ENCODE measurements at places on chromosomes 7 and 10. TPM values are rescaled to one million over a fixed set of nuclear protein-coding genes. Genes with fewer than 3 reads are reported as not detected.
A peak's percentile ranks its signal among the peaks of the same experiment; 100 is the strongest.

- no peaks in the 10 kb centered on the region for H3K27me3 ChIP-seq
- DNase-seq, result peak; percentile 87
- no peaks in the 10 kb centered on the region for H3K36me3 ChIP-seq
- H3K4me1 ChIP-seq, result peaks cover 31% of the 10 kb centered on the region
Measured at GRCh38 chr7:151083071-151083823, at the start of gene TMUB1. TSS of gene TMUB1 (minus strand) at chr7:151083493. CDS start at chr7:151082563, 930 bp downstream.

Gene C10orf67
- not detected for total RNA-seq

GRCh38 chr10:128660726-128661125, 534.5 kb upstream of the MKI67 start:
- H3K4me3 ChIP-seq, result no peak overlapping the region
- no peaks in the 10 kb centered on the region for H3K4me1 ChIP-seq
- no peaks in the 10 kb centered on the region for H3K36me3 ChIP-seq
- no peak overlapping the region for H3K27ac ChIP-seq

DNA sequence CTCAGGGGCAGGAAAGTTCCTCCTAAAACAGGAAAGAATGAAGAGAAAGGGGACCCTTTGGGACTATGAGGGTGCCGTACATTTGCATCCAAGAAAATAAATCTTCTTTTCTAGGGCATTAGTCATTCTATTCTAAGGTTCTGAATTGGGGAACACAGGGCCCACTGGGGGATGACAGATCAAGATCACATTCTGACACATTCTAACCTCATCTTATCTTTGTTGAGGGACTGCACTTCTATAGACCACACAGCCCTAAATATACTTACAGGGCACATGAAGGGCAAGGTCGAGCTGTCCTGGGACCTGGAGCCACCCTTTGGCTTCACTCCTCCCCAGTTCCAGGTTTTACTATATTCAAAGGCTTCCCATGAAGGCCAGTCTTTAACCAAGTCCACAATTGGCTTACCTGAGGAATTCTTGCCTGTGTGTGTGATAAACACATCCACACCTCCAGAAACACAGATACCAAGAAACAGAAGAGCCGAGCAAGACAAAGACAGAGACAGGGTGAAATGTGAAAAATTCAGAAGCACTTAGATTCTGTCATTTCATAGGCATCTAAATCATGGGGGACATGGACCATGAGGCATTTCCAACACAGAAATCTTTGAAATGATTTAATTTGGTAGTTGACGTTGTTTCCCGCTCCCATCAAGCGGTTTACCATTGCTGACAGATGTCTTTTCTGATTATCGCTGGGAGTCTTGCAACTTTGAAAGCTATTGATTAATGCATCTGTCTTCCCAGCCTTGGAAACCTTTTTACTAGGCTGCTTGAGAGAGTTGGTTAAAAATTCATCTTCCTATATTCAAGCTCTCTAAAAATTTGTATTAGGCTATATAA, 75.8 kb downstream of the CCDC71L start:
- H3K27me3 ChIP-seq, result no peaks in the 10 kb centered on the region
- H3K36me3 ChIP-seq, result no peaks in the 10 kb centered on the region
- H3K4me1 ChIP-seq, result no peaks in the 10 kb centered on the region
- DNase-seq, result no peak
- no peak overlapping the region for H3K4me3 ChIP-seq

Gene FAM24A
- total RNA-seq, result not detected

Gene JCAD
- 1.7 TPM for total RNA-seq

DNA sequence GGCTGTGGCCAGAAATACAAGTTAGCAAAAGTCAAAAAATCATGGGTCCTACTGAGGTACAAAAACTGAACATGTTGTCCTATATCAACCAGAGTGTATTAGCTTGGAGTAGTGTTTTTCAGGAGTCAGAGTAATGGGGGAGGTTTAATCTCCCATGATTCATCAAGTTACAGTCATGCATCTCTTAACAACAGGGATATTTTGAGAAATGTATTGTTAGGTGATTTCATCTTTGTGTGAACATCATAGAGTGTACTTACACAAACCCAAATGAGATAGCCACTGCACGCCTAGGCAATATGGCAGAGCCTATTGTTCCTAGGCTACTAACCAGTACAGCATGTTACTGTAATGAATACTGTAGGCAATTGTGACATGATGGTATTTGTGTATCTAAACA, 14.9 kb upstream of the TES start:
- no peak overlapping the region for H3K4me3 ChIP-seq
- H3K27ac ChIP-seq, result no peak overlapping the region
- H3K36me3 ChIP-seq, result no peaks in the 10 kb centered on the region
- no peak for DNase-seq
- no peaks in the 10 kb centered on the region for H3K4me1 ChIP-seq

GRCh38 chr7:123367031-123367430, 167.3 kb upstream of the SLC13A1 start:
- no peak overlapping the region for H3K4me3 ChIP-seq
- no peaks in the 10 kb centered on the region for H3K27me3 ChIP-seq
- H3K27ac ChIP-seq, result no peak overlapping the region
- no peak for DNase-seq
- H3K4me1 ChIP-seq, result no peaks in the 10 kb centered on the region

DNA sequence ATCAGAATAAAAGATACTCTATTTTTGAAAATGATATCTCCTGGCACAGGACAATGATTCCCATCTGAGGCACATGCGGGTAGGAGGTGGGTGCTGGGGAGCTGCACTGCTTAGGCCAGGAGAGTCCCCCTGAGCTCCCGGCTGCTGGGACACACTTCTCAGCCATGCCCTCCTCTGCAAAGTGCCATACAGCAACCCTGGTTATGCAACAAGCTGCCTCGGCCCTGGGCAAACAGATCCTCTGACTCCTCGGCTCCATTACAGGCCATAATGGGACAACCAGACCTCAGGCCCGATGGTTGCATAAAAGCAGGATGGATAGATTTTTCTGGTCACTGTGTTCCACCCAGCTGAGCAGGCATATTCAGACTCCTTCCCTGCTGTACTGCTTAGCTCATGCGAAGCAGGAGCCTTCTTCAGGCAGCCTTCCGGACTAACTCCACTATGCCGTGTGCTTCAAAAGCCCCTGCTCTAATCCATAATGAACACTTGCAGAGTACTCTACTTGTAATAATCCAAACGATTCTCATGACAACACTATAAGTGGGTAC, 6.5 kb upstream of the LEP start:
- H3K4me3 ChIP-seq, result no peak overlapping the region
- no peaks in the 10 kb centered on the region for H3K36me3 ChIP-seq
- no peak overlapping the region for H3K27ac ChIP-seq
- H3K4me1 ChIP-seq, result no peaks in the 10 kb centered on the region
- DNase-seq, result no peak
- no peaks in the 10 kb centered on the region for H3K27me3 ChIP-seq

Gene HOXA9
- not detected for total RNA-seq

Gene TMEM176A
- total RNA-seq, result 707 TPM

DNA sequence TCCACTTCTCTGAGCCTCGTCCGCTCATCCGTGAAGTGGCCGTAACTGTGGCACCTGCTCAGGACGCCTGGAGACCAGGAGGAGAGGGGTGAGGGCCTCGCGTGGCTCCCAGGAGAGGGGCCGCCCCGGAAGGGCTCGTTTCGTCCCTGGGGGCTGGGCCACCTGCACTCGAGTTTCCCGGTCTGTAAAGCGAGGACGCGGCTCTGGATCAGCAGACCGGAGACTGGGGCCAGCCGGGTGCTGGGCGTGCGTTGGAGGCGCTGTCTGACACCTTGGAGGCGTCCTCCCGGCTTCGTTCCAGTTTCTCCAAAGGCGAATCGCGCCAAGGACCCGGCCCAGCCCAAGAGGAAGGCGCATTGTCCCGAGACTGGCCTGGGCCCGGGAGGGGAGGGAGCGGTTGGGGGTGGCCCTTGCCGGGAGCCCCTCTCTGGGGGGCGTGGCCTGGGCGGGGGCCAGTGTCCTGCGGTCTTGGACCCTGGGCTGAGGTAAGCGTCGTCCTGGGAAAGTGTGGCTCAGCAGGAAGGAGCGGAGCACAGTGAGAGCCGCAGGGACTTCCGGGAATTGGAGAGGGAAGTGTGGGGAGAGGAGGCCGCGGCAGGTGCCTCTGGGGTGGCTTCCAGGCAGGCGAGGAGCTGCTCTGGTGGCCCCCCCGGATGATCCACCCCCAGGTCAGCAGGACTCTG, 89.6 kb downstream of the FOXL3 start:
- no peaks in the 10 kb centered on the region for H3K4me1 ChIP-seq
- H3K27ac ChIP-seq, result no peak overlapping the region
- H3K36me3 ChIP-seq, result no peaks in the 10 kb centered on the region
- no peaks in the 10 kb centered on the region for H3K27me3 ChIP-seq
- no peak overlapping the region for H3K4me3 ChIP-seq
- DNase-seq, result peak; percentile 52

Gene NPVF
- total RNA-seq, result not detected

DNA sequence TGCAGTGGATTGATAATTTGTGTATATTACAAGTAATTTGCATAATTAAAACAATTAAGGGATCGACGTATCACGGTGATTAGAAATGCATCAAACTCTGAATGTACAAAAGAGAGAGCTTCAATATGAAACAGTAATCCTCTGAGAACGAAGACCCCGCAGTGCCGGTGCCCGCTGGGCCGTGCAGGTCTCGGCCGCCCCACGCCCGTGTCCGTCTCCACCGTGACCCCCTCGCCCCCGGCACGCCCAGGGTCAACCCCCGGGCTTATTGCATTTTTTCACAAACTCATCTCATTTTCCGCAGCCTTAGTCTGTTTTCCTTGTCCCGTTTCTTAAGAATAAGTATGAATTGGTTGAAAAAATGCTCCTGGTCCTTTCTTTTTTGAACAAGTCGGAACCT, 218.6 kb downstream of the TCERG1L start:
- no peaks in the 10 kb centered on the region for H3K27me3 ChIP-seq
- H3K36me3 ChIP-seq, result no peaks in the 10 kb centered on the region
- H3K4me1 ChIP-seq, result no peaks in the 10 kb centered on the region
- no peak overlapping the region for H3K27ac ChIP-seq
- no peak for DNase-seq

Gene CHAT
- total RNA-seq, result not detected

- H3K4me1 ChIP-seq, result no peaks in the 10 kb centered on the region
- no peak for DNase-seq
- H3K27ac ChIP-seq, result no peak overlapping the region
Measured at GRCh38 chr10:78295242-78295641, 261.6 kb downstream of the RPS24 start.

Gene UNCX
- not detected for total RNA-seq

All from right lobe of liver (tissue), 6 donors.